ENCODE measurements at places on chromosomes 2 and 18. TPM values are rescaled to one million over a fixed set of nuclear protein-coding genes. Genes with fewer than 3 reads are reported as not detected.

The MAPRE3 gene
- total RNA-seq = 6.2 TPM

The MSGN1 gene
- total RNA-seq = not detected

DNA sequence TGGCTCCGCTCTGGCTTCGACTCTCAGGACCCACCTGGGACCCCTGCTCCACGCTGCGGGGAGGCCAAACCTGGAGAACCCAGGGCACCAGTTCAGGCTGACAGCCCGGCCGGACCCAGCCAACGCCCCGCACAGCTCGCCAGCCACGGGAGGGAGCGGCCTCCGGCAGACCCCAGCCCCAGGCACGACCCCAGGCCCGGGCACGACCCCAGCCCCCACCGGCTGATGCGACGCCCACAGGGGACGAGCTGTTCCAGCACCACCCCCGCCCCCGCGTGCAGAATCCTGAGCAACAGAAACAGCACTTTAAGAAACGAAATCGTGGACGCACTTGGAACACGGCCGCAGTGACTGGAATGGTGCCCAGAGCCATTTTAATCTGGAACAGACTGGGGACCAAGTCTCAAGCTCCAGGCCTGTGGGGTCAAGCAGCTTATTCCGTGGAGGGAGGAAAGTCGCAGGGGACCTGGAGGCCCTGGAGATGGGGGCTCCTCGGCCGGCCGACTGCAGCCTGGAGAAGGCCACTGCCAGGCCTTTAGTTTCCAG lies 74.2 kb downstream of the MBP start:
- no peaks in the 10 kb centered on the region for H3K36me3 ChIP-seq
- no peak overlapping the region for H3K27ac ChIP-seq
- H3K4me1 ChIP-seq = peaks cover 17% of the 10 kb centered on the region
- DNase-seq = no peak
- H3K27me3 ChIP-seq = peaks cover 42% of the 10 kb centered on the region

GRCh38 chr2:232588680-232589585 lies 38.4 kb downstream of the EIF4E2 start:
- no peak overlapping the region for H3K4me3 ChIP-seq
- no peaks in the 10 kb centered on the region for H3K27me3 ChIP-seq
- H3K36me3 ChIP-seq = no peaks in the 10 kb centered on the region
- no peak for DNase-seq
- no peaks in the 10 kb centered on the region for H3K4me1 ChIP-seq

DNA sequence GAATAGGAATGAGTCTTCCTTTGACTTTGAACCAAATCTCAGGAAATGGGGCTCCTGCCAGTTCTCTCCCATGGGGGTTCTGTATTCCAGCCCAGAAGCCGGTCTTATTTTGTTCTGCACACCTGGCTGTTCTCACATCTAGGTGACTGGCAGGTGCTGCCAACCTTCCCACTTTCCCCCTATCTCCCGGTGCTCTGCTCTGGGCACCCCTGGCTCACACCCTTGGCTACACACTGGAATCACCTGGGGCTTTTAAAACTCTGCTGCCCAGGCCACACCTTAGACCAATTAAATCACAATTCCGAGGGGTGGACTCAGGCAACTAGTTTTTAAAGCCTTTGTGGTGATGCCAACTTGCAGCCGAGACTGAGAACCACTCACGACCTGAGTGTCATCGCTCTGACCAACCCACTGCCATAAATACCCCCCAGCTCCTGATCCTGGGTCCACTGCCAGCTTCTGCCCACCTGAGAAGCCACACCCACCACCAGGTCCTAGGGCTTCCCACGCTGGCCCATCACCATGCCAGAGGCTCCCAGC lies 69.2 kb downstream of the KCNF1 start:
- no peak overlapping the region for H3K27ac ChIP-seq
- no peak overlapping the region for H3K4me3 ChIP-seq
- no peaks in the 10 kb centered on the region for H3K36me3 ChIP-seq
- DNase-seq = no peak
- H3K4me1 ChIP-seq = peaks cover 17% of the 10 kb centered on the region
- H3K27me3 ChIP-seq = no peaks in the 10 kb centered on the region

Measured in neural progenitor cell (in vitro differentiated cells).